ENCODE measurements at places on chromosomes 5 and 9.
A peak's percentile ranks its signal among the peaks of the same experiment; 100 is the strongest.

- DNase-seq = no peak
These were observed 195.0 kb downstream of the PBX3 start for GRCh38 chr9:125942125-125942524.

DNA sequence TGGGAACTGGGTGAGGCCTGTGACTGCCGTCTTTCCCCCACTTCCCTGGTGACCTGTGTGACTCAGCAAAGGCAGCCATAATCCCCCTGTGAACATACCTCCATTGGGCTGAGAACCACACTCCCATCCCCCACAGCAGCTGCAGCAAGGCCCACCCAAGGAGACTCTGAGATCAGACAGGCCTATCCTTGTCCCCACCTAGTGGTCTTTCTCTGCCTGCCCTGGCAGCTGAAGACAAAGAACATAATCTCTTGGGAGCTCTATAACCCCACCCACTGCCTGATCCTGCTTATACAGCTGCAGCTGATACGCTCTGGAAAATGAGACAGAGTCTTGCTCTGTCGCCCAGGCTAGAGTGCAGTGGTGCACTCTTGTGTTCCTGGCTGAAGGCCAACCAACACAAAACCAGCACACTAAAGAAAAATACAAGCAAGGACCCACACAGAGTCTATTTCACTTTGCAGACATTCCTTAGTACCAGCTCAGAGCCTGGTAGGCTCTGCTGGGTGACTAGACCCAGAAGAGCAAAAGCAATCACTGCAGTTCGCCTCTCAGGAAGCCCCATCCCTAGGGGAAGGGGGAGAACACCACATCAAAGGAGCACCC lies 106.7 kb downstream of the MCTP1 start:
- DNase-seq = no peak

- DNase-seq = no peak
These were observed 710 bp downstream of the HSD17B4 start for GRCh38 chr5:119453040-119453373.

DNA sequence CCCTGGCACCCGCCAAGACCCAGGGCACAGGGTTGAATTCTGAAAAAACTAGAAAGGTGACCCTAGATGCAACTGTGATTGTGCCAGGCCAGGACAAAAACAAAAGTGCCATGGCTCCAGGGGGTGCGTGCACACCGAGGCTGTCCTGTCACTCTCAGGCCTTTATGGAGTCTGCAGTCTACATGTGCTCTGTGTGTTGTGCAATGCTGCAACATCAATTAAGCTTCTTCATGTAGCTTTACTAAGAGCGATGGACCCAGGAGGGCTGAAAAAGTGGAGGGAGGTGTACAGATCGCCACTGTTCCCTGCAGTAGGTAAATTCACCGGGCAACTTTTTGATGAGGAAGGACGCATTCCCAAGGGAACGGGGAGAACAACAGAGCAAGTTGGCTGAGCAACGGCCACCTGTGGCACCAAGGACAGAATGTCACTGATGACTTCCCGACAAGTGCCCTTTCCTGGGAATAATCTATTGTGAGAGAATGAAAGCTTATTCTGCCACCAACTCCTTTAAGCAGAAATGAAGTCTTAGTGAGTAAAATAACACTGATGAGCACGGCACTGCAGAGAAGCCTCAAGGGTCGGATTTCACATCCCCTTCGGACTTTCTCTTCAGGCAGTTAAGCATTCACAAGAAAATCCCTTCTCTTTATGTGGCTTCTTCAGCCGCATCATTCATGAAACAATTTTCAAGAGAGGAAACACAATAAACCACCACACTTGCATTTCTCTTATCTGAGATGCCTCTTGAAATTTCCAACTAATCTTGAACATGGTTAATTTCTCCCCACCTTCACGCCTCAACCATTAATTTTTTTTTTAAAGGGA lies 149.6 kb downstream of the DROSHA start:
- no peak for DNase-seq

GRCh38 chr9:4065054-4065453 lies 234.8 kb downstream of the GLIS3 start:
- DNase-seq = no peak

GRCh38 chr5:79938468-79938867 lies 52.6 kb downstream of the MTX3 start:
- no peak for DNase-seq

DNA sequence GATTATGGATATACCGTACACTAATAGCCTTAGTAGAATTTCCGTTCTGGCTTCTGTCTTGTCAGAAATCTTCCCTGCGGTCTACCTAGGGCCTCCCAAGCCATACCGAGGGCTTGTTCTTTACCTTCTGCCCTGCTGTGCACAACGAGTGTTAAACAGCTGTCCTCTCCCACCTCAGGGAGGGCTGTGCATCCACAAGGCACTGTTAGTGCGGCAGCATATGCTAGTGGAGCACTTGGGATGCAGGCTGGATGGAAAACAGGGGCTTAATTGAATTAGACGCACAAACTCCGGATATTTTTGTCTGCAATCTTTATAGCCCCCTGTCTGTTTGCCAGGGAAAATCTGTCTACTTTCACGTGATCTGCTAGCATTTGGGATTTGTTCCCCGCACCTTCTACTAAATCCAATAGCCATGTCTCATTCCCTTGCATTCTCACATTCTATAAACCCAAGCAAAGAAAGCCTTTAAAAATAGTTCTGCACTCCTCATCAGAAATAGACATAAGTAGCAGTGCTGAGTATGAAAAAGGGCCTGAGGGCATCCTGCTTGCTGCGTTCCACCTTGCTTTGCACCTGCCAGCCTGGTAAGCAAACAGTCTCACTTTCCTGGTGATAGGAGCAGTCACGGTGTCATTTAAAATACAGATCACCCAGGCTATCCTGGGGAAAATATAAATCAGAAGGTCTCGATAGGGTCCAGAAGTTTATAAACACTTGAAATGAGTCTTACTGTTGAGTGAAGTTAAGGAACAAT lies 382.6 kb downstream of the RASEF start:
- DNase-seq = no peak

DNA sequence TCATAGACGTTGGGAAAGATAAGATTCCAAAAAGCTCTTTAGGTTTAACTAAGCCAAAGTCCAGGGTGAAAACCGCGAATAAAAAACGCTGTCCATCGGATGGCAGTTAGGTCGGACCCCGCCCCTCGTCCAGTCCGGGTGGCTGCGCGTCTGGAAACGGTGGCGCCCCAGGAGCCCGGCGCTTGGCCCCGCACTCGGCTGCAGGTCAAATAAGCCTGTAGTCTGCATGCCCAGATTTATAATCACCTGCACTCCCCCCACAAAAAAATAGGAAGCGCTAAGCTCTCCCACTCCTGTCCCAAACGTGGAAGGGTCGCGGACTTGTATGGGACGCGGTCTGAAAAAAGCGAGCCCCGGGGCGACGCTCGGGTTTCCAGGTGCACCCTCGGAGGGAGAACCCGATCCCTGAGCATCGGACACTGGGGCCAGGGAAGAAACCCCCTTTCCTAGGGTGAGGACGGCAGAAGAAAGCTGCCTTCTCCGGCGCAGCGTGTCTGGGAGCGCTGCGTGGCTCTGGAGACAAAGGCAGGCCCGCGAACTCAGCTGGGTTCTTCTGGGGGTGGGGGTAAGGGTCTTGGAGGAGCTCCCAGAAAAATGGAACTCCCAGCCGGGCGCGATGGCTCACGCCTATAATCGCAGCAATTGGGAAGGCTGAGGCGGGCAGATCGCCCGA lies 923 bp upstream of the ZBTB5 start:
- DNase-seq = peak; percentile 13

DNA sequence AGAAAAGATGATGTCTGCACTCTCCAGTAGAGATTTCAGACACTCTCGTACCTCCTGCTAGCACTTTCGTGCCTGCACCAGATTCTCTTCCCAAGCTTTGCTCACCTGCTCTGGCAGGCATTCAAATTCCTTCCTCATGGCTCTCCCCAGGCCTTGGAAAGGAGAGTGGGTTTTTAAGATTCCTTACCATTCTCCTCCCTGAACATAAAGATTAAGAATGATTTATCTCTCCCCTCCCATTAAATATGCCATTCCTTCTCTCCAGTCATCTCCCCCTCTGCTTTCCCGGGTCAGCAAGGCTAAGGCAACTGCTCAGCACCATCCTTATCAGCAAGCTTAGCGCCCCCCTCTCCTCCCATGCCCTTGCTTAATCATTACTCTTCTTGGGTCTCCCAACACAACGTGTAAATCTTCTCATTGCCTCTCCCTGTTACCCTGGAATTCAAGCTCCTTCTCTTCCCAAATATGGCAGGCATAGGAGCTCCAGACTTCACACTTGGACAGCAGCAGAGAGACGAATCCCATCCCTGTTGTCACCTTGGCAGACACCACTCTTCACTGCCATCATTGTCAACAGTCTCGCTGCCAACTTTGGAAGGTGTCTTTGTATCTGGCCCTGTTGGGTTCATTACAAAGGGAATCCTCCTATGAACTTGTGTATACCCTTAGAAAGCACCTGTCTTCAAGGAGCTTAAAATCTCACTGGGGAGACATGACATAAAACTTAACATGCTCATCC lies 332.9 kb downstream of the SLIT3 start:
- DNase-seq = no peak

DNA sequence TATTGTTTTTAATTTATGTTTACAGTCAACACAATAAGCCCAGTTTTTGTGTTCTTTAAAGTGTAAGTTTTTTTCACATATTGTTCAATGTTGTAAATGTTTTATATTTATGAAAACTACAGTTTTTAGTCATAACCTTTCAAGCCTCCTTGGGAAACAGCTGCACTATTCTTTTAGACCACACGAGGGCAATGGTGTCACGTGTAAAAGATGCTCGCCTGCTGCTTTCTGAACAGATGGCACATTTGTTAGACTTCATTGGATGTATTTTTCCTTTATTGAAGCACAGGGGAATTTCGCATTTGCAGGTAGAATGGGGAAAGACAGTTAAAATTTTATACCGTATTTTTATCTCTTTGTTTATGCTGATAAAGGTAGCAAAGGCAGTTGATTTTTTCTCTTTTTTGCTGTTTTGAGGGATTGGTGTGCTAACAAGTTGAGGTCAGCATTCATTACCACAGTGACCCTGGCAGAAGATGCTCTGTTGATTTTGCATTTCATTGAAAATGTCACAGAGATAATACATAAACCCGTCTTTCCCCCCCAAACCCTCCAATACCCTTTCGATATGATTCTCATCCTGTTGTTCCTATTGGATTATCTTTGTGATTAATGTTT lies 59.0 kb downstream of the MAT2B start:
- DNase-seq = no peak

DNA sequence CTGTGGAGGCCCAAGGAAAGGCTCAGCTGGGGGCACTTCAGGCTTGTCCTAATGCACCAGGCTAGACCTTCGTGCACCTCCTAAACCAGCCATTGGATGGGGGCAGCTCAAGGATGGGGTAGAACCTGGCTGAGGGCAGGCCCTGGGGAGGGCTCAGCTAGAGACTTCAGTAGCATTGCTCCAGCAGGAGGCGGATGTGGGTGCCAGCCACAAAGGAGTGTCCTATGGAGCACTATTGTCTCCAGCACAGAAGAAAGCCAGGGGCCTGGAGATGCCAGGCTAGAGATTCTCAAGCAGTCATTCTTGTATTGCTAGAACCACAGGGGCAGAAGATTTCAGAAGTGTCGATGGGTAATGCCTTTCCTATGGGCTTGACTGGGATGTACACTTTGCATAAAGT lies 131.8 kb downstream of the SYK start:
- no peak for DNase-seq

DNA sequence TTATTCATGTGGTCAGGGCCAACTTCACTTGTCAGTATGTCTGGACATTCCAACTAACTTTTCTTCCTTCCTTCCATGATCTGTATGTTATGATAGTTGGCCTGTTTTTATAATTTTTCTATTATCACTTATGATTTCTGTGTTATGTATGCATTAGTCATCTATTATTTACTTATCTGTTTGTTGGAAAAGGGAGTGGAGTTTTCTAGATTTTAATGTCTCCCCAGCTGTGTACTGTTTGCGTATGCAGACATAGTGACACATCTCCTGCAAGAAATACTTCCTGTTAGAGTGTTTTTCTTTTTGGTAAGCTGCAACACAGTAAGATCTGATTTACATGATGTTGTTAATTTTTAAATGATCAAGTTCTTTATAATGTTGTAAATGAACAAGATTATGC lies 8.7 kb upstream of the INSYN2B start:
- no peak for DNase-seq

GRCh38 chr5:55546947-55547346 lies 12.2 kb upstream of the PLPP1 start:
- DNase-seq = no peak

DNA sequence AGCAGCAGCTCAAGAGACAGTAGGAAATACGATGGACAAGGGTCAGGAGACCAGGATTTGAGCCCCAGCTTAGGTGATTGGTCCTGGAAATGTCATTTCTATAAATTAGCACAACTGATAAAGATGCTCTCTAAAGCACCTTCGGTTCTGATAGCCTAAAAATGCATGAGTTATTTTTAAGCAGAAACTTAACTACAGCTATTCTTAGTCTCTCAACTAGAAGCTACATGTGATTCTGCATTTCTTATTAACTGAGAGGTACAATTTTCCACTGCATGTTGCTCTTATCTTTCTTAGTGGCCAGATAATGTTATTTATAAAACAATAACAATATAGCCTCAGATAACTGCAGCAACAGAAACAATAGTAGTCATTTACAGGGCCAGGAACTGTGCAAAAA lies 136.4 kb downstream of the GRIA1 start:
- no peak for DNase-seq

DNA sequence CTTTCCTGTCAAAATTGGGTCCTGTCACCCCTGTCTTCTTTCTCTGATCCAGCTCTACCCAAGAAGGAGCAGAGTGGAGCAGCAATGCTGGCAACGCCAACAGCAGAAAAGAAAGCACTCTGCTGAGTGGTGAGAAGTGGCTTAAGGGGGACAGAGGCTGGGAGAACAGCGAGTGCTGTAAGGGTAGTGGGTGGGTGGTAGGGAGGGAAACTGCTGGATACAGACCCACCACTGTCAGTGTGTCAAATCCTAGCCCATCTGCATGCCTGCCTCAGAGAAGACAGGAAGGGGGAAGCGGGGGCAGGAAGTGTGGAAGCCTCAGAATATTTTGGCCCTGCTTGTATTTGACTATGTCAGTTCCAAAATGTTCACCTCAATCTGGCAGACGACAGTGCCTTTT lies 170.4 kb upstream of the MAST4 start:
- no peak for DNase-seq

- DNase-seq = no peak
These were observed 19.2 kb downstream of the RNF130 start for GRCh38 chr5:180052211-180052818.

- DNase-seq = no peak
These were observed 2.0 kb downstream of the GLIS3 start for GRCh38 chr9:4297786-4298254.

DNA sequence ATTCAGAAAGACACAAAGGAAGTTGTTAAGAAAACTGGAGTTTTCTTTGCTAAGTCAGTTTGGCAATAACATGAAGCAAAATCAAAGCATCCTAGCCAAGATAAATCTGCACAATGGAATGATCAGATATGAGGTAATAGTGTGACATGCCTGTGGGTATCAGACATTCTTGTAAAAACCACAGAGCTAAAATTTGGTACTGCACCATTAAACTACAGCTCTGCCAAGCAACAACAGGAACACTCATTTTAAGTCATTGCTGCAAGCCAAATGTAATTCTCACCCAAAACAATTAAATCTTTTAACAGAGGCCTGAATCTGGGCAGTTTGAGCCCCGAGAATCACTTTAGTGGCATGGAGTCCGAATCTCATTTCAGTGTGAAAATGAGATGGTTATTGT lies 96.6 kb downstream of the VCAN start:
- DNase-seq = no peak

All from cerebellar nuclear complex (tissue), 1 donor.